ENCODE measurements at places on chromosomes 13 and 19. TPM values are rescaled to one million over a fixed set of nuclear protein-coding genes. Genes with fewer than 3 reads are reported as not detected.

Gene FAM83E
- total RNA-seq = not detected

Gene ZNF613
- total RNA-seq = 4.0 TPM

Gene ENOX1
- 0.21 TPM for total RNA-seq

DNA sequence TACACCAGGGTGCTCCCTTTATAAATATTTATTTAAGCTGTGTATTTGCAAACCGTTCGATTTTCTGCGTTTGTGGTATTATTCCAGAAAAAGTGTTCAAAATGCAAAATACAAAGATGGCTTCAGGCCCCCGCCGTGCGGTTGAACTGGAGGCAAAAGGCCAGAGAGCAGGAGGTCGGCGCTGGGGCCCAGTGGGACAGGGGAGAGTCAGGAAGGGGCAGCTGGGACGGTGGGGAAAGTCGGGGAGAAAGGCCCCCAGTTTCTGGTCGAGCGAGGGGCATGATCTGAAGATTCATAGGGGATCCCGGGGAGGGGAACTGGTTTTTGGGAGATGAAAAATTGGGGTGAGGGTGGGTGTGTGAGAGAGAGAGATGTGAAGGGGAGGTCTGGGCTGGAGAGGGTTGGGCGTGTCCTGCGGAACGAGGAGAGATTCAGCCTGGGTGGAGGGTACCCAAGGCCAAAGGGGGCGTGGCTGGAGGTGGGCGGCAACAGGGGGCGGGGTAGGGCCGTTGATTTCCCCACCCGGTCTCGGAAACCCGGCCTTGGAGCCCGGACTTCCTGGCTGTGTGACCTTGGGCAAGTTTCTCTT is 678 bp downstream of the ISOC2 start:
- no peak for DNase-seq

GRCh38 chr13:67223742-67224141 is 6.4 kb downstream of the PCDH9 start:
- DNase-seq = no peak

DNA sequence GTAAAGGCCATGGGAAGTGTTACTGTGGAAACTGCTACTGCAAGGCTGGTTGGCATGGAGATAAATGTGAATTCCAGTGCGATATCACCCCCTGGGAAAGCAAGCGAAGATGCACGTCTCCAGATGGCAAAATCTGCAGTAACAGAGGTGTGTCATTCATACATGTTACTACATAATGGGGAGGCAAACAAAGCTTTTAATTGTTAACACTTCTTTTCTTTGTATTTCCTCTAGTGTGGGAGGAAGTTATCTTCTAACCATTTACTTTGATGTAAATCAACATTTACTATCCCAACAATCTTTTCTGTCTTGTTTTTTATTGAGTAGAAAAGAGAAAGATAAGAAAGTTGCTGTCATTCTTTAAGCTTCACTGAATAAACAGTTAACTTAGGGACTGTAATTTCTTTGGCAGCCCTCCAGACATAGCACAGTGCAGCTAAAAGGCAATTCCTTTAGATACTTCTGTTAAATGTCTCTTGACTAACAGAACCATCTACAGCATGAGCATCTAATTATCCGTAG is 126.9 kb downstream of the ITGBL1 start:
- DNase-seq = no peak

DNA sequence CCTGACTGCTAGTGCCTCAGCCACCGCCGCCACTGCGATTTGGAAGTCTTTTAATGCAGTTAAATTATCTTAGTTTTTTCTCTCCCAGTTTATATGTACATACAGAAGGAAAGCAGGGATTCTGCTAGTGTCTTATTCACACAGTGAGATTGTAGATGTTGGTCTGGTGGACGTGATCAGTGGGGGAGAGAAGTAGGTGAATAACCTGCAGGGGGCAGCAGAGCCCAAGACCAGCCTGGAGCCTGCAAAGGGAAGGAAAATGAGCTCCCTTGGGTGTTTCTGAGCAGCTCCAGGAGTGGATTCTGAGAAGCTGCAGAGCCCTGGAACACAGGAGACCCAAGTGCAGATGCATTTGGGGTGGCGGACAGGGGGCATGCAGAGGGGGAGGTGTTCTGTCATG is 26.3 kb downstream of the ZNF844 start:
- DNase-seq = no peak

DNA sequence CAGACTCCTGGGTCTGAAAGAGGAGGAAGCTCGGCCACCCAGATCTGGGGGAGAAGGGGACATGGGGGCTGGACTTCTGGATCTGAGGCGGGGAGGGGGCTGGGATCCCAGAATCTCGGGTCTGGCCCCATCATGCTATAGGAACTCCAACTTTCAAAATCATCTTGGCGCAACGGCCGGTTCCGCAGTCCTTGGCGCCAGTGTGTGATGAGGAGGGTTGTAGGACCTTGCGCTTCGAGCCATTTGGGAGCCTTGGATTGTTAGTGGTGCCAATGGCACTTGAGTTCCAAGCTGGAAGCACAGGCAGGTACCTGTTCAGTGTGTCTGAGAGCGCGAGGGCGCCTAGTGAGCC is 324 bp downstream of the RUVBL2 start:
- DNase-seq = no peak

DNA sequence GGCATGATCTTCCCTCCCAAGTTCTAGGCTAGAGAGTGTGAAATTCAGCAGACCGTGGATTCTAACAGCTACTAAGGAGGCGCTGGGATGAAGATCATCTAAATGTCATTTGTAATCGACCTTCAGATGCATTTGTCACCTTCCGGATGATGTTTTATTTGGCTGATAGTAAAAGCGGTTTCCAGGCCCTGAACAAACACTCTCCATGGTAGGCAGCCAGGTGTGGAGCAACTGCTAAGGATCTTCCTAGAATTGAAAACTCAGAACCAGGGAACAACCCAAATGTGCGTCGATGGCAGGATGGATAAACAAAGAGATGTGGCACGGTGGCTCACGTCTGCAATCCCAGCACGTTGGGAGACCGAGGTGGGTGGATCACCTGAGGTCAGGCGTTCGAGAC is 107.2 kb upstream of the CACNA1A start:
- no peak for DNase-seq

GRCh38 chr13:84303035-84303434 is 420.8 kb upstream of the SLITRK1 start:
- no peak for DNase-seq

DNA sequence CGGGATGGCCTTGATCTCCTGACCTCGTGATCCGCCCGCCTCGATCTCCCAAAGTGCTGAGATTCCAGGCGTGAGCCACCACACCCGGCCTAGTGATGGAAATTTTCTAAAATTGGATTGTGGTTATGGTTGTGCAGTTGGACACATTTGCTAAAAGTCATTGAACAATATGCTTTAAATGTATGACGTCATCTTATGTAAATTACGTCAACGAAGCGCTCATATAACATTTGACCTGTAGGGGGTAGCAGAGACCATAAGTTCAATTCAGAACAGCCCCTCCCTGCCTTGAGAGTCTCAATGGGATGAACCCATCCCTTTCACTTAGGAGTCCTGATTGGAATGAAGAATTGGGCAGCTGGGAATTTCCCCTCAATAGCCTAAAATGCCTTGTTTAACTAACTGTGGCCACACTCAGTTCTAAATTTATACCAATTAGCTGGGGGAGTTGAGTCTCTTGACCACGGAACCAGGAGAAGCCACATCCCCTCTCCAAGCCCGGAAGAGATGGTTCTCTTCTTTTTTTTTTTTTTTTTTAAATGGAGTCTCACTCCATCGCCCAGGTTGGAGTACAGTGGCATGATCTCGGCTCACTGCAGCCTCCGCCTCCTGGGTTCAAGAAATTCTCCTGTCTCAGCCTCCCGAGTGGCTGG is 15.2 kb upstream of the TLE6 start:
- peak; percentile 75 for DNase-seq

- no peak for DNase-seq
Measured at GRCh38 chr13:77029436-77029835, 2.5 kb upstream of the FBXL3 start.

DNA sequence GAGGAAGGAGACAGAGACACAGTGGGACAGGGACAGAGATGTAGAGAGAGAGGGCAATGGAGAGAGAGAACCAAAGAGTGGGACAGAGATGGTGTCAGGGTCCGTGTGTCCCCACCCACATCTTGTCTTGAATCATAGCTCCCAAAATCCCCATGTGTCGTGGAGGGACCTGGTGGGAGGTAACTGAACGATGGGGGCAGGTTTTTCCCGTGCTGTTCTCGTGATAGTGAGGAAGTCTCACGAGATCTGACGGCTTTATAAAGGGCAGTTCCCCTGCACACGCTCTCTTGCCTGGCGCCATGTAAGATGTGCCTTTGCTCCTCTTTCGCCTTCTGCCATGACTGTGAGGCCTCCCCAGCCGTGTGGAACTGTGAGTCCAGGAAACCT is 7.5 kb upstream of the PLA2G4C start:
- DNase-seq = no peak

Gene GAPDHS
- total RNA-seq = not detected

DNA sequence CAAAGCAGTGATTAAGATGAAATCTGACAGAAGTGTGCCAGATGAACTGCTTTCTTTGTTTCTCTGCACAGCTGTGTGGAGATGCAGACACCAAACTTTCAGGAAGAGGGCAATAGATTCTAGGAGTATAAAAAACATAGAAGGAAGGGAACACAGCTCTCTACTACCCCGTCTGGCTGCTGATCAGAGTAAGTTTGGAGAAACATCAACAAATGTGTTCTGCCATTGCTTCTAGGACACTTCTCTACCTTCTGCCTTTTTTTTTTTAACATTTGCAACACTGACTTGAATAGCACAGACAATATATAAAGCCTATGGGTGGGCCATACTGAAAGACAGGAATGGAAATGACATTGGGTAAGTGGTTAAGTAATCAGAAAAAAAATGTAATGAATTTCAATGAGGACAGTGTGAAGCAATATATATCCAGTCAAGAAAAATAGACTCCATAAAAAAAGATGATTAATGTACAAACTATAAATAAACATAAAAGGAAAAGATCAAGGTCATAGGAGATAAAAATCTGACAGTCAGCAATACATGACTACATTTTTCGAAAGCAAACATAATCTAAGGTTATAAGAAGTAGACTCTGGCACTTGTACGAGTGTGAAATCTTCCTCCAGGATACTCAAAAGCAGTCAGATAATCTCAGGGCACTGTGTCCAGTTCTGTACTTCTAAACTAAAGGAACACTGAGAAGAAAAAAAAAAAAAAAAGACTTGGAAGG is 21.4 kb downstream of the NUFIP1 start:
- no peak for DNase-seq

GRCh38 chr19:2469102-2469914 is 6.6 kb upstream of the GADD45B start:
- no peak for DNase-seq

Gene FXYD1
- total RNA-seq = 34.8 TPM

DNA sequence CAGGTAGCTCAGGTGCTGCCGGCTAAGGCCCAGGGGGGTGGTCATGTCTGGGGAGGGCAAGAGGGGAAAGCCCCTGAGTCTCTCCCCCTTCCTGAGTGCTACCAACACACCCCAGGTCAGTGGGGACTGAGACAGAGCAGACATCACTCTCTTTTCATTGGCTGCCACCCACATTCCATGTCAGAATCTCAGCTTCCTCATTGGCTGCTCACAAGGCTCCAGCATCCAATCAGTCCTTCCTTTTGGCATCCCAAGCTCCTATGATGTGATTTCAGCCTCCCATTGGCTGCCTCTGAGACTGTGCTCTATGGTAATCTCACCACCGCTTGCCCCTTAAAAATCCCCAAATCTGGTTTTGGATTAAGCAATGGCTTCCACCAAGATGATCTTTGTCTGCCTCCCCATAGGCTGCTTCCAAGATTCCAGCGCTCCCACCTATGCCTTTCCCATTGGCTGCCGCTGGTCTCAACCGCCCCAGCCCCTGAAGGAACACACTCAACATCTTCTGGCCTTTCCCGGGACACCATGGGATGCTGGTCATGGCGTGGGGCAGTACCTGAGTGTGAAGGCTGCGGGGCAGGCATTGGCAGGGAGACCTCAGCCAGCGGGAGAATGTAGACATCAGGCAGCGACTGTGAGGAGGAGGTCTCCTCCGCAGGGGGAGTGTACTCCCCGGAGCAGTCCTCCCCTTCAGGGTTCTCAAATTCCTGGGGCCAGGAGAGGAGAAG is 2.0 kb downstream of the LMTK3 start:
- no peak for DNase-seq

GRCh38 chr13:30142486-30143211 is 164.7 kb downstream of the KATNAL1 start:
- DNase-seq = no peak

DNA sequence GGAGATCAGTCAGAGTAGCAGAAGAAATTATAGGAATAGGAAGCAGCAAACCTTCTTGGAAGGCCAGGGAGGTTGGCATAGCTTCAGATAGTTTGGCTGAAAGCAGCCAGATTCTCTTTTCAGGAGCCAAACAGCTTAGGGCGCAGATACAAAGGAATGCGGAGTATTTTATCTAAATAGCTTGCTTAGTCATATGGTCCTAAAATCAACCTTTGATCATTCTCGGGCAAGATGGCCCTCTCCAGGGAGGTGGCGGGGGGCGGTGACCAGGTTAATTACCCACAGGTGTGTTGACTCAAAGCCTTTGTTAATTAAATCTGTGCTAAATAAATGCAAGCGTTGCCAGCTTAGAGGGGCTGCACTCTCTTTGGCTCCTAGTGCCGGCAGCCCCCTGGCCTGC is 12.5 kb upstream of the NCR1 start:
- no peak for DNase-seq

- no peak for DNase-seq
Measured at GRCh38 chr19:10797541-10798256, 38.3 kb downstream of the TMED1 start.

GRCh38 chr13:36251526-36251925 is 37.2 kb upstream of the SOHLH2 start:
- DNase-seq = no peak

GRCh38 chr13:71979616-71980015 is 112.6 kb upstream of the DACH1 start:
- no peak for DNase-seq

DNA sequence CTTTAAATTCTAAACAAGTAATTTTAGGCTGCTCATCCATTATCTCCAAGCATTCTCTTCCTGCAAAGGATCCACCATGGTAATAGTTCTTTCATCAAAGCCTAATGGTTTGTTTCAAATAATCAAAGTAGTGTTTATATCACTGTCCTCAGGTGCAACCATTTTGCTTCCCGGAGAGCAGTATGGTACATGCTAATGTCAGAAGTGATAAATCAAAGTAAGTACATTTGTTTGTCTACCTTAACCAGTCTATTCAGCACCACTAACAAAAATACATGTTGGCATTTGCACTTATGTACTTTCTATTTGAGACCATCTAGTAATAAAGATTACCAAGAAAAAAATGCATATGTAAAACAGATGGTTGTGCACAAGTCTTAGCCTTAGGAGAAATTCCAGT is 37.5 kb downstream of the DACH1 start:
- no peak for DNase-seq

GRCh38 chr13:91212231-91212630 is 135.3 kb upstream of the MIR17HG start:
- DNase-seq = no peak

- no peak for DNase-seq
Measured at GRCh38 chr13:112346173-112346898, 29.8 kb upstream of the SPACA7 start.

Gene TPRX1
- total RNA-seq = not detected

Gene SERPINE3
- total RNA-seq = not detected

DNA sequence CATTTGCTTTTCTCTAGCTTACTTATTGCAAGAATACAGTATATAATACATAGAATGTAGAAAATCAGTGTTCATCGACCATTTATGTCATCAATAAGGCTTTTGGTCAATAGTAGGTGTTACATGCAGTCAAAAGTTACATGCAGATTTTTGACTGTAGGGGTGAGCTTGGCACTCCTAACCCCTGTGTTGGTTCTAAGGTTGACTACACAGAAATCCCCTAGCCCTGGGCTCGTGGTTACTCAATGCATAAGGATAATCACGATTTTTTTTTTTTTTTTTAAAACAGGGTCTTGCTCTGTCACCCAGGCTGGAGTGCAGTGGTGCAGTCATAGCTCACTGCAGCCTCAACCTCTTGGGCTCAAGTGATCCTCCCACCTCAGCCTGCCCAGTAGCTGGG is 4.0 kb upstream of the NWD1 start:
- DNase-seq = no peak
